Epithelial cell of proximal tubule (primary cell): ENCODE measurements at places on chromosomes 12 and 14.

DNA sequence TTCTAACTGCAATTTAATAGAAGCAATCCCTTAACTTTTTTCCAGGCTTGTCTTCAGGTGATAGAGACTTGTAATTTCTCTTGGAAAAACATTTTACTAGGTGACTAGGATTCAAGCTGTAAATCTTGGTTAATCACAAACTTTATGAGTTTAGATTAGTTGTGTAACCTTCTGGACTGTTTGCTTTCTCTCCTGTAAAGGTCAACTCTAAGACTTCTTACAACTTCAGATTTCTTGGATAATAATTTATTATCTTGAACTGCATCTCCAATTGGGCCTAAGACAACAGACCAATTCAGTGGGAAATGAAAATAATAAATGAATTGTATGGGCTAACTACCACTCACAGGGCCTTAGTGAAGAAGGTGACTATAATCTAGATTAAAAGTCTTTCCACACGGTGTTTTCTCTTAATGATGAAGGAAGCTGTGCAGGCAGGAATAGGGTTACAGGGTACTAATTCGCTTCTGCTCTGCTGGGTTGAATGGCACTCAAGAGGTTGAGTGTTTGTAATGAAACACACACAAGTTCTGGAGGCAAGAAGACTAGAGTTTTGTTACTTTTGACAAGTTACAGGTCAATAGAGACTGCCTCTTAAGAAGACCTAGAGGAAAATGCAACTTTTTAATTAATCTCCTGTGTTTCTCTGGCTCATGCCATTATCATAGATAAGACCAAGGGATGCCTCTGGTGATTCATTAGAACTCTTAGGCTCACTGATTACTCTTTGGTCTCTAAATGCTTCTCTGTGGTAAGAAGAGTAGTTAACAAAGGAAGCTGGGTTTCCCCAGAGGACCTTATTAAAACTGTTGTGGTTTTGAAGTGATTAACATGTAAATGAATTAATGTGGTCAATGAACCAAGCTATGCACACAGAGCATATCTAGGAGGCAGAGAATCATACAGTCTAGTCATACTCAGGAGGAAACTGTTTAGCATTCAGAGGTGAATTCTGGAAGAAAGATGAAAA, 30.0 kb upstream of the OR4E1 start:
- no peak for DNase-seq

GRCh38 chr14:83260751-83261150, 1727.1 kb upstream of the SEL1L start:
- no peak for DNase-seq

- peak; percentile 84 for DNase-seq
These were observed at the start of gene ARL1 for GRCh38 chr12:101407436-101408345. TSS of gene ARL1 (minus strand) at chr12:101407772. CDS start at chr12:101407645, 127 bp downstream.

GRCh38 chr12:57242691-57243454, 8.1 kb downstream of the STAC3 start:
- no peak for DNase-seq

GRCh38 chr12:6608592-6609281, 1.6 kb upstream of the CHD4 start:
- DNase-seq: no peak

DNA sequence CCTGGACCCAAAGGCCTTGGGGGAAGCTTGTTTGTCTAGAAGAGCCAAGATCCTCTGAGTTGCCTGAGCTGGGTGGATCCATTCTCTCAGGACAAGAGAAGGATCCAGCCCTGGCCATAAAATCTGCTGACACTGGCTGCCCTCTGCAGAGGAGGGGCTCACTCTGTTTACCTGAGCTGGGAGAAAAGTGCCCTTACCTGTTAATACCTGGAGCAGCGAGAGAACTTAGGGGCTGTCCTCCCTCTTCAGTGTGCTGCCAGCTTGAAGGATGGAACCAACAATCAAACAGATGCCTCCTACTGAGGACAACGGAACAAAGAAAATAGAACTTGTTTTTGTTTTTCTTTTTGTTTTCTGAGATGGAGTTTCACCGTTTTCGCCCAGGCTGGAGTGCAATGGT, 7.3 kb upstream of the KRT7 start:
- DNase-seq: no peak

GRCh38 chr12:72282721-72283120, 10.6 kb downstream of the TRHDE start:
- DNase-seq: no peak

GRCh38 chr12:65696227-65696626, 128.1 kb upstream of the HMGA2 start:
- no peak for DNase-seq

GRCh38 chr12:122889761-122890520, 6.0 kb downstream of the VPS37B start:
- DNase-seq: no peak

DNA sequence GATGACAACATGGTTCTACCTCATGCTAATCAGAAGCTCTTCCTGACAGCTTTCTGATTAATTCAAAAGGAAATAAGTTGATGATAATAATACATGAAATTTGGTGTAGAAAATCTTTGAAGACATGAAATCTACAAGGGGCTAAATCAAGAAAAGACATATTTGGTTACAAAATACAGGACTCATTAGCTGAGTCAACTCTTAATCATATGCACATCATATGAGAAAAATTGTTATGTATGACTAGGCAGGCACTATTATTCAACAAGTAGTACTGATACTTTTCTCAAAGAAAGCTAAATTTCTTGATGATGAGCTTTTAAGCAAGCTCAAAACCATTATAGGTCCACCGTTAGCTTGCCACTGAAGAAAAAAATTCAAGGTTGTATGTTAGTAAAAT, 7.1 kb downstream of the ABCC9 start:
- DNase-seq: no peak

GRCh38 chr12:25372002-25372401, 121.3 kb upstream of the KRAS start:
- DNase-seq: no peak

DNA sequence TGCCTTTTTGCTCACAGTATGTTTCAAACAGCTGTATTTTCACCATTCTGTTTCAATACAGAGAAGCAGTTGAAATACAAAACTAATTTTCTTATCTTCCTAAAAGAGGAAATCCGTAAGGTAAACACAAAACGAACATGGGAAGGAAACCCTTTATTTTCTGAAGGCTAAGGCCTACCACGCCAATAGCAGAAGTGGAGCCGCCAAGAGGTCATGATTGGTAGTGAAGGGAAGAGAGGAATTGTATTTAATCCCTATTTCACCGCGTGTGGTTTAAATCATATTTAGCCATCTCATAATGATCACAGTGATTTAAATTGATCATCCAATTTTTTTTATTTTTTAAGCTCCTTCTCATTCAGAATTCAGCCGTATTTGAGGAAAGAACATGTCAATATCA, 398.2 kb downstream of the PRKD1 start:
- DNase-seq: no peak

GRCh38 chr14:103713304-103714062, 1.8 kb downstream of the XRCC3 start:
- no peak for DNase-seq

DNA sequence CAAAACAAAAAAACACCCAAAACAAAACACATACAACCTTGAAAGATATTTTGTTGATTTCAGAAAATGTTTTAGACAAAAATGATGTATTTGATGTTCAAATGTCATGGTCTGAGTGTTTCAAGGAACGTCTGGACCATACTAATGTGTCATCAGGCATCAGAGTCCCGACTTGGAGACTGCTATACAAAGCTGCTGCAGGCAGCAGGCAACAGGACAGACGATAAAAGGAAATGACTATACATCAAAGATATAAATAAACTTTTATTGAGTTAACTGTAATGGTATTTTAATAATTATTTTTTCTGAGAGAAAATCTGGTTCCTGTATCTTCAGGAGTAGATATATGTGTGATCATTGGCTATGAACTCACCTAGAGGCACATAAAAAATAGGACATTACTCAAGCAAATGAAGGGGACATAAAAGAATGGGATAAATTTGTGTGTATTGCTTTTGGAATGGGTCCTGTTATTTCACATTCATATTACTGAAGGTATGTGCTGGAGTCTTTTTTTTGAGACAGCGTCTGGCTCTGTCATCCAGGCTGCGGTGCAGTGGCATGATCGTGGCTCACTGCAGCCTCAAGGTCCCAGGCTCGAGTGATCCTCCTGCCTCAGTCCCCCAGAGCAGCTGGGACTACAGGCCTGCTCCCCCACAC, 87.3 kb upstream of the HECTD1 start:
- no peak for DNase-seq

DNA sequence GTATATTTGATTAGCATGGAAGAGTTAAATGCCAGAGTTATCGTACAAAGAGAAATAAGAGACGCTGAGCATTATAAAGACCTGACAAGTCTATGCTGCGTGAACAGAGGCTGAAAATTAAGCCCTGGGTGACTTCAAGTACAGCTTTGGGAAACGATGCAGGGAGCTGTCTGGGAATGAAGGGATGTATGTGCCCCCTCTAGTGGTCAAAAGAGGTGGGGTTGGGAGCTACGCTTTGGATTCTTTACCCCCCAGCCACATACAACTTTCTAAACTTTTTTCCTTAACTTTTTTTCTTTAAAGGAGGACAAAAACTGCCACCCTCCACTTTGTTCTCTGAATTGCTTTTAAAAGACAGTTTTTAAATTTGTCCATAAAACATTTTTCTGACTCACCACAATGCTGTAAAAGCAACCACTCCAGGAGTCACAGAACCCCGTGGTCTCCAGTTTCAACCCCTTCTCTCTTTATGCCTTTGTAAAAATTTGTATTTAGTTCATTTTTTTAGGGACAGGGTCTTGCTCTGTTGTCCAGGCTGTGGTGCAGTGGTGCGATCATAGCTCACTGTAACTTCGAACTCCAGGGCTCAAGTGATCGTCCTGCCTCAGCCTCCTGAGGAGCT, 59.4 kb downstream of the ZNF664 start:
- DNase-seq: no peak

DNA sequence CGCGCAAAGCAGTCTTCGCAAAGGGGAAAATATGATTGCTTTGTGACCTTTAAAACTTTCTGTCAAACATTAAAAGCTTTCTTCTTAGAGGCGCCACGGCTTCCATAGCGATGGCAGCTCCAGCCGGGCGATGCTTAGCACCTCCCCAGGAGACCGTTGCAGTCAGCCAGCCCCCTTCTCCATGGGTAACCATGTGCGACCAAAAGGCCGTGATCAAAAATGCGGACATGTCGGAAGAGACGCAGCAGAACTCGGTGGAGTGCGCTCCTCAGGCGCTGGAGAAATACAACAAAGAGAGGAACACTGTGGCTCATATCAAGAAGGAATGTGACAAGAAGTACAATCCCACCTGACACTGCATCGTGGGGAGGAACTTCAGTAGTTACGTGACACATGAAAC, 12.7 kb upstream of the STON2 start:
- DNase-seq: no peak

DNA sequence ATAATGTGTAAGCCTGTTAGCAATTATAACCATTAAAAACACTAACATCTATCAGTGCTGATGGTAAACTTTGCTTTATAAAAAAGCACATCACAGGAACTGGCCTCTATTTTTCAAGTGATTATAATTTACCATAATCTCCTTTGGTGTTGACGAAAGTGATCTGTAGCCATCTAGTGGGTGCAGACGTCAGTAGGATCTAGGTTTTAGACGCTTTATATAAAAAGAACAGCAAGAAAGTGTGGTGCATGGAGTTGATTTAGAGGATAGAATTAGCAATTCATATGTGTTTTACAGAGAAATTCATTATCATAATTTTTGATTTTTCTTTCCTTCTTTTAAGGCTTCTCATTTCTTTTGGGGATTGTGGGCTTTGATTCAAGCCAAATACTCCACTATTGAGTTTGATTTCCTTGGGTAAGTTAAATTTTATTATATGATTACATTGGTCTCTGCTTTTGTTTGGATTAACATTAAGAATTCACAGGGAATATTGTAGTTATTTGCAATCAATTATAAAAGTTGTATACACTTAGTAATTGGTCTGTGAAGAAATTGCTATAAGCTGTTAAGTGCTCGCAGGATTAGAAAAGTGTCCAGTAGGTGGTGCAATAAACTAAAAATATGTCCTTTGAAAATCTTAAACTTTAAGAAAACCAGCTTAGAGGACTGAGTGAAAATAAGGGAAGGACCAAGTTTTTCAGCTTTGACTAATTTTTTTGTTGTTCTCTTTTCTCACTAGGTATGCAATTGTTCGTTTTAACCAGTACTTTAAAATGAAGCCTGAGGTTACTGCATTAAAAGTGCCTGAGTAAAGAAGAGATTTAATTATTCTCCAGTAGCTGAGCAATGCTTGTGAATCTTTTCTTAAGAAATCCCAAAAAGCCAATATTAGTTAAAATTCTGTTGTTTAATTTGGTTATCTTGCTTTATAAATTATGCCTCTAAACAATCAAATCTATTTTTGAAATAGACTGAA, 59.5 kb downstream of the ETNK1 start:
- no peak for DNase-seq

- DNase-seq: no peak
These were observed 64.9 kb downstream of the STXBP6 start for GRCh38 chr14:24984846-24985589.
